ENCODE measurements at places on chromosomes 1 and 21.

- no peak for DNase-seq
Observed at GRCh38 chr1:43313771-43314170, 13.0 kb downstream of the TIE1 start.

DNA sequence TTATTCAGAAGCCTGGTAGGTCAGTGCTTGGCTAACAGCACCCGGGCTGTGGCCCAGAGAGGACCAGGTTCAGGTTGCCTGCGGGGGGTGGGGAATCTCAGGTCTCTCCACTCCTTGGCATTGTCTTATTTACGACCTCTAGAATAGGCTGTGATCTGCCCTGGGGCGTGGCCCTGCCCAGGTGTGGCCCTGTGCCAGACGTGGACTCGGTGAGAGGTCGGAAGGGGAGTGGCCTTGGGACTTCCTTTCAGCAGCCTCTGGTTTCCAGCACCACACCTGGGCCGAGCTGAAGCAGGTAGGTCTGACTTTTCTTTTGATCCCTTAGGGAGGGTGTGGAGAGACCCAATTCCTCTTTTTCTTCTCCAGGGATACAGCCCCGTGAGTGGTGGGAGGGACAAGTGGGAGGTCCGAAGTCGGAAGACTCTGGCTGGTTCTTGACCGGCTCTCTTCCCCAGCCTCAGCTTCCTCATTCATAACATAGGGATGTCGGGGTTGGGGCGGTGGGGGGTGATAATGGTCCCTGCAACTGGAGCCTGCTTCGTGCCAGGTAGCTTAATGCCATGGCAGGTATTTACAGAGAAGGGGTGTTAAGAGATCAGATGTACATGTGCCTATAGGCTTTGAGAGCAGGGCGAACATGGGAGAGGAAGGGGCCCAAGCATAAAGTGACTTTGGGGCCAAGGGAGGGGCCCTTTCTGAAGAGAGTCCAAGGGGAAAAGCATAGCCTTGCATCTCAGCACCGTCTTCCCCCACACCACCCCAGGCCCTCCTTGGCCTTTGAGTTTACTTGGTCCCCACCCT is 16.5 kb downstream of the ACOT11 start:
- no peak for DNase-seq

DNA sequence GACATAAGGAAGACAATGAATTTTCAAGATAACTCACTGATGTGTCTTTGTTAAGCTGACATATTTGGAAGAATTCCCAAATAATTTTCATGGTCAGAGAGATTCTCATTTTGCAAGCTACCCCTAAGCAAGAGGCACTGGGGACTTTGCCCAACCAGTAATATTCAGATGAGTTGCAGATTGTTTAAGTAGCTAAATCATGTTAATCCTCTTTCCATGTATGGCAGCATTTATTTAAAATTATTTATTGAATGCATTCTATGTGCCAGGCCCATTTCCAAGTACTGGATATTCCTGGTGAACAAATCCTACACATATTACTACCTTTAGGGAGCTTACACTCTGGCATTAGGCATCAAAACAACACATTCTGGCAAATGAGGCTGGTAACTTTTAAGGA is 56.5 kb upstream of the BACH1 start:
- DNase-seq = no peak

DNA sequence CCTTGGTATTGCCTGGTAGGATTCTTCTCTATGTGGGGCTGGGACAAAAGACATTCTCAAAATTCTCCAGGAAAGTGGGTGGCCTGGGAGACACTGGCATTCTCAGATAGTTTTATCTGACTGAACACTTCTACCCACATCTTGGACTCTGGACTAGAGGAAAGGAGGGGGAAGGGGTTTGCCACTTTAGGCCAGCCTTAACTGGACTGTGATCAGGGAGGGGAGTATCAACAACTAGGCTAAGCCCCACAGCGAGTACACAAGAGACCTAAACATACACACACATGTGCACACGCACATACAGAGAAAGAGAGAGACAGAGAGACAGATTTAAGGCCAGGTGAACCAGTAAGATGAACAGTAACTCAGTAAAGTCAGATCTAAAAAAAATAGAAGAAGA is 1.2 kb upstream of the SEMA6C start:
- no peak for DNase-seq

DNA sequence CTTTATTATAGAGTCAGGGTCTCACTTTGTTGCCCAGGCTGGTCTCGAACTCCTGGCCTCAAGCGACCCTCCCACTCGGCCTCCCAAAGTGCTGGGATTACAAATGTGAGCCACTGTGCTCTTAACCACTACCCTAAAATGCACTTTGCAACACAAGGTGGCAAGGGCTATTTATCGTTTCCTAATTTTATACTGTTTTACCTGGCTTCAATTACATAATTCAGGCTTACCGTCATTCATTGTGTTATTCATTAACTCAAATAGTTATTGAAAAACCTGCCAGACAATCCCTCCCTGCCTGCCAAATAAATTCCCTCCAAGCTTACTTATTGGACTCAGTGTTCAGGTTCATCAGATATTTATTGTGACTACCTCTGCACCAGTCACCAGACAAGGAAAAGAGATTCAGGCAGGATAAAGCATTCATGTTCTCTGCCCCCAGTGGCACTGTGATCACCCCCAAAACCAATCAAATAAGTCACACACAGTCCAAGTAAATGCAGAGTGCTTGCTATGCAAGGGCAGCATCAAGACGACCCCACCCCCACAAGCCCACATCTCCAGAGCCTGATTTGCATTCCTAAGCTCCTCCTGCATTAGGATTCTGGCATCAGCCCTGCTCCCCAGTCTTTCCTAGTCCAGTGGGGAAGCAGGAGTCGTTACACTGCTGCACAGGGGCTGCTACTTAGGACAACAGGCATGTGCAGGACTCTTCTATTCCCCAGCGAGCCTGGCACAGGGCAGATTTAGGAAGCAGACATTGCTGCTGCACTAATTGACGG is 8.1 kb downstream of the PAQR7 start:
- no peak for DNase-seq

- no peak for DNase-seq
Observed at GRCh38 chr21:38385427-38386175, 112.7 kb downstream of the ERG start.

DNA sequence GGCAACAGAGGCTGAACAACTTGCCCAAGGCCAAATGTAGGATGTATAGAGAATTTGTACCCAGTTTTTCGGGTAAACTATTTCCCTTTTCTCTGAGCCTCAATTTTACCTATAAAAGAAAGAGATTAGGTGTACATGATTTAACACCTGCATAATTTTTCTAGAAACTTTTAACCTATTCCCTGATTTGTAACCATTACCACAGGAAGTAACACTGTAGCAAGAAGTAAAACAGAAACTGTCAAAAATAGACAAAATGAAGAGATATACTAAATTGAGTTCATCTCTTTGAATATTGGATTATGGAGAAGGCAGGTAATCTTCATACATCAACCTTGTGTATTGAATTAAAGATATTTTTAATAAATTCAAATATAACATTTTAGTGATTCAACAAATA is 136.2 kb downstream of the ZC3H11B start:
- DNase-seq = no peak

DNA sequence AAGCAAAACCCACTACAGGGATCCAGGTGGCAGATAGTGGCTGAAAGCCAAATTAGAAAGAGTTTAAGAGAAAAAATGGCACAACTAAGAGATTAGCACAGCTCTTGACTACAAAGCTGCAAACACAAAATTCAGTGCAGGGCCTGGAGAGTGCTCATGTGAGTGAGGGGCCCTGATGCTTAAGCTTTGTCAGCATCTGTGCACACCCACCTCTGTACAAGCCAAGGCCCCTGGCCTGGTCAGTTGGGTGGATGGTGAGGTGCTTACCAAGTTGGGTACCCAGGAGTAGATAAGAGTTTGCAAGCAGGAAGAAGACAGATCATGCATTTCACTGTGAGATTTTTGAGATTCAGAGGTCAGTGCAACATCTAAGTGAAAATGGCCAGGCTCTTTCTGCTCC is 62.7 kb upstream of the ATP1B1 start:
- no peak for DNase-seq

- DNase-seq = peak; percentile 47
Observed at GRCh38 chr1:226034482-226034881, 28.0 kb upstream of the H3-3A start.

- no peak for DNase-seq
Observed at GRCh38 chr1:39293375-39294070, 89.0 kb downstream of the MACF1 start.

GRCh38 chr21:18275781-18276180 is 31.1 kb downstream of the CHODL start:
- no peak for DNase-seq

DNA sequence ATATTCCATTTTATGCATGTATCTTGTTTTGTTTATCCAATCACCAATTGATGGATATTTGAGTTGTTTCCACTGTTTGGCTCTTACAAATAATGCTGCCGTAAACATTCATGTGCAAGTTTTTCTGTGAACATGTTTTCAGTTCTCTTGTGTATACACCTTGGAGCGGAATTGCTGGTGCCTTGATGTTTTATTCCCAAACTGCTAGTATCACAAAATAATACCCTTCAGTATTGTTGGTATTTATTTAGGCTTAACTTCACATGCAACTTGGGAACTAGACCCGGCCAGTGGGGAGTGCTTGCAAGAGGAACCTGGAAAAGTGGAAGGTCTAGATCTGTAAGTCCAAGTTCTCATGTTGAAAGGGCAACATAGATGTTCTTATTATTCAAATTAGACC is 115.9 kb downstream of the CRYAA start:
- DNase-seq = no peak

- no peak for DNase-seq
Observed at GRCh38 chr21:26112975-26113374, 57.6 kb downstream of the APP start.

- DNase-seq = no peak
Observed at GRCh38 chr21:39674801-39675200, 62.1 kb downstream of the B3GALT5 start.

- DNase-seq = no peak
Observed at GRCh38 chr1:117642963-117643362, 37.1 kb downstream of the TENT5C start.

DNA sequence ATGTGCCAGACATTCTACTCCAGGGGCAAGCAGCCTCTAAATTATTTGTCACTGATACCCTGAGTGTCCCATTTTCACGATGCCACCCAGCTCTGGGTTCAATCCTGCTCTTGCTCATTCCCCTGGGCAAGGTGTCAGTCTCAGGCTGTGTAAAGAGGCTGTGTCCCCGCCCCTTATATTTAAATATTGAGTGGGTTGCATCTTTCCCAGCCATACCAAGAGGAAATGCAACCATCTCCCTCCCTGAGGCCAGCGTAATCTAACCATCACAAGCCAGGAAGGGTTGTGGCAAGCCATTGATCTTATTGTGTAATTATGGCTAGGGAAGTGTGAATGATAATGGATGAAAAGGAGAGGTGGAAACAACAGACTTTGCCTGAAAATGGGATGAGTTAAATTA is 54.7 kb upstream of the CLDN14 start:
- no peak for DNase-seq

GRCh38 chr1:238129677-238130076 is 239.0 kb upstream of the ZP4 start:
- no peak for DNase-seq
